IPS DF 6.9 (cell line): ENCODE measurements at places on chromosomes 16 and 17.

DNA sequence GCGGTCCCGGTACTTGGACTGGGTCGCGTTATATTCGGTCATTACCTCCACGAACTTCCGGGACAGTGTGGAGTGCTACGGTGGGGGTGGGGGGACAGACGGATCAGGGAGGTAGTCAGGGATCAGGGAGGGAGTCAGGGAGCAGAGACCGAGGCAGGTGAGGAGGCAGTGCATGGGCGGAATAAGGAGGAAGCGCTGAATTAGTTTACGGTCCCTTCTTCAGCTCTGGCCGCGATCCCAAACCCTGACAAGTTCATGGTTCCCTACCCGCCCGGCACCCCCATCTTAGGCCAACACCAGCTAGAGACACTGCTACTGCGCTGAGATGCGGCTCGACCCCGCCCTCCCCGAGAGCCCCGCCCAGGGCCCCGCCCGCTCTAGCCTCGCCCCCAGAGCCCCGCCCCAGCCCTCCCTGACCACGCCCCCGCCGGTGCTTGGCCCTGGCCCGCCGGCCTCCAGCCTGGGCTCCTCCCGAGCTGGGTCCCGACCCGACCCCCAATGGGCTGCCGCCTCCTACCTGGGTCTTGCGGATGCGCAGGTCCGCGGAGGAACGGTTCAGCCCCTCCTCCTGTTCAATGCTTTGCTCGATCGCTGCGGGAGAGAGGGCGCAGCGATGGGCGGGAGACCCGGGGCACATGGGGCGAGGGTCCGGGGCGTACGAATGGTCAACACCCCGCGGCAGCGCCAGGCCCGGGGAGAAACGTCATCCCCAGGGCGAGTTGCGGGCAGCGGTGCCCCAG is 12.1 kb downstream of the HSD3B7 start:
- DNase-seq = no peak

- DNase-seq = no peak
Observed at GRCh38 chr16:49531931-49532840, 158.6 kb downstream of the C16orf78 start.

DNA sequence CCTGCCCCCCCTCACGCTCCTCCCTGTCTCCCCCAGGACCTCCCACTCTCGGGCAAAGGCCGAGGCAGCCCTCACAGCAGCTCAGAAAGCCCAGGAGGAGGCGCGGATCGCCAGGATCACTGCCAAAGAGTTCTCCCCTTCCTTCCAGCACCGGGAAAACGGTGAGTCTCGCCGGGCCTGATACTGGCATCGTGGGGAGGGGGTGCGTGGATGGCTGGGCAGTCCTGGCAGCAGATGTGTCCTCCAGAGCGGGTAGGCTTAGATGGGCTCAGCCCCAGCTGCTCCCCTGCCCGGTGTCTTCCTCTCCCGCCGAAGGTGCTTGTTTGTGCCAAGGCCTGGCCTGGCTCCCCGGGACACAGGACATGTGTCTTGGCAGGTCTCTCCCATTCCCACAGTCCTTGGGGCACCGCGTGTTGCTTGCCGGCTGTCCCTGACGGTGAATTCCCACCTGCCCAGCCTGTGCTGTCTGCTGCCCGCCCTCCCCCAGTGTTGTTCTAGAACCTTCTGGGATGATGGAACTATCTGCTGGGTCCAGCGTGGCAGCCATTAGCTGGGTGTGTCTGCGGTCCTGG is 81.6 kb downstream of the KLHDC4 start:
- DNase-seq = no peak

- DNase-seq = no peak
Observed at GRCh38 chr17:40251576-40251975, 32.5 kb downstream of the WIPF2 start.

DNA sequence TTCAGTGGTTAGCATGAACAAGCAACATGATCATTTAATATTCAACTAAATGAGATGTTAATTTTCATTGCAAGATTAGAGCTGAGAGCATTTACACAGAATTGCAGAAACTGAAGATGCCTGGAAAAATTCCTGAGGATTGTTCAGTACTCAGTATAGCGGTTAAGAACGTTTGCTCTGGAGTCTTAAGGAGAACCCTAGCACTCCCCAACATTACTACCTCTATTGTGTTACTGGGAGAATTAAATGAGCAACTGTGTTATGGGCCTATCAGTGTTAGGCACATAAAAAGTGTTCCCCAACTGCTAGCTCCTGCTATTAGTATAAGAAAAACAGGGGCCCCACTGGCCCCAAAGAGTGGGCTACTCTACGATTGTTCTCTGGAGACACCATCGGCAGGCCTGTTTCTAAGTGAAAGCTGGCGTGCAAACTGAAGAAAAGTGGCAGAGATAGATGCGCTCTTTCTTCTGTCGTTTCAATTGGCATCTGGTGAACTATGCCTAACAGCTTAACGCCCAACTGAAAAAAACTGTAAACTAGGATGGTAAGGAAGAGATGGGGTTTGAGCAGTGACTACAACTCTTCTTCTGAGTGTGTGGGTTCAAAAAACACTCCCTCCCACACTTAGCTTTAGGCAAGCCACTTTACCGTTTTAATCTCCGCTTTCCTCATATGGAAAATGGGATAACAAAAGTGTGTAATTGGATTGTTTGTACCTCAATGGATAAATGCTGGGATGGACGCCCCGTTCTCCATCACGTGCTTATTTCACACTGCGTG is 1.3 kb downstream of the CDR2 start:
- DNase-seq = no peak

DNA sequence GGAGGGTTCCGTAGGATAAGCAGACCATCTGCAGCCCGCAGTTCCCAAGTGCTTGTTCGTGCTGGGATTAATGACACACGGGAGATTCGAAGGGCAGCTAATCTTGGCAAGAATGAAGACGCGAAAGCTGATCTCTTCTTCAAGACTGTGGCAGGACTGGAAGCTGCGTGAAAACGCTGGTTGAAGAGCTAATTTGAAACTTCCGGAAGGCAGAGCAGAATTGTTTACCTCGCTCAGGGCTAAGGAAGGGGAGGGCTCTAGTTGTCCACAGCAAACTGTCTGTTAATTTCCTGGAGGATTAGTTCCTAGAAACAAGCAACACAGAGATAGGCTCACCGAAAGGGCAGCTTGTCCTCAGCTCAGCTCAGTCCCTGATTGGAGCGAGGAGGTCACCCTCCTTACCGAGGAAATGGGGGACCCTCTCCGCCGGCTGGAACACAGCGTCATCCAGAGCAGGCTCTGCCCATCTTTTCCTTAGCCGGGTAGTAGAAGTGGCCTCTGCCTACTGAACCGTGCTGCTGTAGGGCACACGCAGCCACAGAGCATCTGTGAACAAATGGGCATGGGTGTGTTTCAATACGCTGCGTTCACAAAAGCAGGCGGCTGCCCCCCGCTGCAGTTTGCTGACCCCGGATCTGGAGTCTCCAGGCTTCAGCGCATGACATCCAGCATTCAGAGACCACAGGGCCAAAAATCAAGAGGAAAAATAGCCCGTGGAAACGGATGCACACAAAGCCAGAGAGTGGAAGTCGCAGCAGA is 16.7 kb upstream of the BAIAP2 start:
- DNase-seq = no peak

DNA sequence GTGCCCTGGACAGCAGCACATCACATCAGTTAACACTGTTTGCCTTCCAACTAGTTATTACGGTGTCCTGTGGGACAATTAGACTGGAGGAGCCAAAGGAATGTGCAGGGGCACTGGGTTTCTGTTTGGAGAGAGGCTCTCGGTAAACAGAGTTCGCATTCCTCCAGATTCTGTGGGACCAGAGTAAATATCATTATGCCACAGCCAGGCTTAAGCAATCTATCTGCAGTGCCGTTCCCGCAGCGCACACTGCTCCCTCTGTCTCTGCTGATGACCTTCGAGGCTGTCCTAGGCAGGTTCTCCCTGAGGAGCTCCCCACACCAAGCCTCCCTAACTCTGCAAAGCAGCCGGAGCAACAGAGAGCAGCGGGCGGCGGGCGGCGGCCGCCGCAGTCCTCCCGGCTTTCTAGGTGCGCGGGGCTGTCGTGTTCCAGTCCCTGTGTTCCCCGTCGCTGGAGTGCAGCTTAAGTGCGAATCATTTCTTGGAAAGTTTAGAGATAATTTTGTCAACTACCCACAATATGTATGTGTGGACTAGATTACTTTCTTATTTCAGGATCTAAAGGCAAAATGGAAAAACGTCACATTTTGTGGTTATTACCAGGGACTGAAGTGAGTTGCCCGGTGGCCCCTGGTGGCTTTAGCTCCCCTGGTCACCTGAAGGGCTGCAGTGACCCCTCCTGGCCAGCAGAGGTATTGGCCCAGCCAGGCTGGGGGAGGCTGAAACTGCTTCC is 43.3 kb downstream of the PGS1 start:
- DNase-seq = peak; percentile 61

DNA sequence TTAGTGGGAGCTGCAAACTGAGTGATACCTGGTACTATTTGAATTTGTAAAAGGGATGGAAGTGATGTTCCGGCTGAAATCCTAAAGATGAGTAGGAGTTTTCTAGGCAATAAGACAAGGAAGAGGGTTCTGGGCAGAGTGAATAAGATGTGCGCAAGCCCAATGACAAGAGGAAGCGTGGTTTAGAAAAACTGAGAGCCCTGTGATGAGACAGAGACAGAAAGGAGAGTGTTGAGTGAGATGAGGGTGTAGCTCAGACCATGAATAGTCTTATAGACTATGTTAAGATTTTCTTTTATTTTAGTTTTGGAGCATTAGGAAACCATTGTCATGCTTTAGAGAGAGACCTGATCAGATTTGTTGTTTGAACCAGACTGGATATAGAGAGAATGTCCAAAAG is 50.2 kb downstream of the COX10 start:
- DNase-seq = no peak

DNA sequence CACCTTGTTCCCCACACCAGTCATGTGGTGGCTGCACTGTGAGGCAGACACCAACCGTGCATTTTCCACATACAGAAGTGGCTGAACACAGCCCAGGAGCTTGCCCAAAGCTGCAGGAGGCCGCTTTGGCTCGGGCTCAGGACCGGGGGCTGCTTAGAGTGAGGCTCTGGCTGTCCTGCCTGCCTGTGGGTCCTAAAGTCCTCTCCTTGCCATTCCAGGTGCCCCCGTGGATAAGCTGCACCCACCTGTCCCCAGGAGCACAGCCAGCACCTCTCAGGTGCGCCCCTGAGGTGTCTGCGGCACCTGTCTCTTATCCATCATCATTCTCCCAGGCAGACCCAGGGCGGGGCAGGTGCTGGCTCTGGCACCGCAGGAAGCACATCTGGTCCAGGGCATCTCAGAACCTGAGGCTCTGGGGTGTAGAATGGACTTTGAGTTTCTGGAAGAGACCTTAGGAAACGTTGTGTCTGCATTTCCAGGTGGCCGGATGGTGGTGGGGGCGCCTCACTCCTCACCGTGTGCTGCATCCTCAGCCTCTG is 180.5 kb upstream of the ZNF469 start:
- no peak for DNase-seq

- DNase-seq = no peak
Observed at GRCh38 chr16:23284584-23284983, 17.5 kb upstream of the SCNN1B start.

GRCh38 chr17:60601447-60602384 is 1.7 kb downstream of the PPM1D start:
- DNase-seq = no peak

- DNase-seq = no peak
Observed at GRCh38 chr16:53266156-53266555, 168.1 kb upstream of the RBL2 start.

DNA sequence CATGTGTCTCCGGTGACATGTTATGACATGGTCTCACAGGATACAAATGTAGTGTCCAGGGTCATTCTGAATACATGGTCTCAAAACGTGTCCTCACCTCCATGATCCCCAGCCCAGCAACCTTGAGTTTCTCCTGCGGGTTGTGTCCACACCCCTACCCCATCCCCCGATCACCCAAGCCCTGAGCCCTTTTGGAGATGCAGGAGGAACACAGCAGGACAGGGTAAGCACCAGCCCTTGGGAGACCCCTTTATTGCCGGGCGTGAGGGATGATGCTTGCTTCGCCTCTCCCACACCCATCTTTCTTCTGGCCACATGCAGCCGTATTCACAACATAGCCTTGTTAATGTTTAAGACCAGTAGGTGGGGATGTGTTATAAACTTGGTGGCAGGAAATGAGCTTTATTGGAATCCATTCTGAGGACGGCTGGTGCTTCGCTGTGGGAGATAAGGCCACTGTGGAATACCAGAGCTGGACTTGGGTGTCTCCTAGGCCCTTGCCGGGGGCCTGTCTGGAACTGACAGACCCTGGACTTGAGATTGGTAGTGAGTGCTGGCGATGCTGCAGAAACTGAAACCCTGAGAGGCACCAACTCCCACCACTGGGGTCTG is 5.5 kb downstream of the TMEM132E start:
- no peak for DNase-seq

- DNase-seq = no peak
Observed at GRCh38 chr17:22506861-22507260, 814.5 kb downstream of the KCNJ18 start.

- no peak for DNase-seq
Observed at GRCh38 chr17:9648521-9649110, 3.3 kb downstream of the USP43 start.

- DNase-seq = no peak
Observed at GRCh38 chr16:80288616-80289015, 252.2 kb upstream of the DYNLRB2 start.

DNA sequence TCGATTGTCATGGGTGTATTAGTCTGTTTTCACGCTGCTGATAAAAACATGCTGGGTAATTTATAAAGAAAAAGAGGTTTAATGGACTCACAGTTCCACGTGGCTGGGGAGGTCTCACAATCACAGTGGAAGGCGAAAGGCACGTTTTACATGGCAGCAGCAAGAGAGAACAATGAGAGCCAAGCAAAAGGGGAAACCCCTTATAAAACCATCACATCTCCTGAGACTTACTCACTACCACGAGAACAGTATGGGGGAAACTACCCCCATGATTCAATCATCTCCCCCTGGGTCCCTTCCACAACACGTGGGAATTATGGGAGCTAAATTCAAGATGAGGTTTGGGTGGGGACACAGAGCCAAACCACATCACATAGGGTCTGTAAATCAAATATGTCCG is 167.4 kb upstream of the XYLT1 start:
- no peak for DNase-seq

DNA sequence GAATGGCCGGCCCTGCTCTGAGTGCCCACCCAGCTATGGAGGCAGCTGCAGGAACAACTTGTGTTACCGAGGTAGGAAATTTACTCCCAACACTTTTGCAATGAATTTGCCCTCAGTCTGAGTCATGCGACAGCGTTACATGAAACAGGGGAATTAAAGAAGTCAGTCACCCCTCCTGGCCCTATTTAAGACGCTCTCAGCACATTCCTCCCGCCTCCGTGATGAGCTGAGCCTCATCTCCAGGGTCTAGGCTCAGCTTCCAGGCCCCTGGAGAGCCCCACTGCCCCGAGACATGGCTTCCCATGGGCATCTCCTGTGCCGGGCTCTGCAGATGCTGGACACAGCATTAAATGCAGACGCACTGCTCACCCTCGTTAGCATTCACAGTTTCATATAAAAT is 35.0 kb downstream of the CRISPLD2 start:
- DNase-seq = no peak

GRCh38 chr16:10876799-10877341 is at the start of gene CIITA:
CIITA (plus strand) TSS chr16:10877202; CDS start chr16:10877331, 129 bp downstream.
- DNase-seq = no peak
